ENCODE measurements at places on chromosomes 4 and X.

DNA sequence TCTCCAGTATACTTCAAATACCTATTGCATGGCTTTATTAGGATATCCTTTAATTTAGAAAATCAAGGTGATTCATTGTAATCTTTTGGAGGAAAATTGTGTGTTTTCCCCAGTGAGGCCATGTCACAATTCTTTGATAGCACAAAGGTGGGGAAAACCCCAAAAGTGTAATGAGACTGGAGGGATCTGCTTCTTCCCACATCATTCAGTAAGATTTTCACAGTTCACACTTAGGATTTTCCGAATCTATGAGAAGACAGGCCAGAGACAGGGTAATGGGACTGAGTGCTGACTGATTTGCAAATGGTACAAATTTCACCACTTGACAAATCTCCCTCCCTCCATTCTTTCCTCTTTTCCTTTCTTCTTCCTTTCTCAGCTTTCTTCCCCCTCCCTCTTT is 181.1 kb downstream of the MGST2 start:
- DNase-seq: no peak

DNA sequence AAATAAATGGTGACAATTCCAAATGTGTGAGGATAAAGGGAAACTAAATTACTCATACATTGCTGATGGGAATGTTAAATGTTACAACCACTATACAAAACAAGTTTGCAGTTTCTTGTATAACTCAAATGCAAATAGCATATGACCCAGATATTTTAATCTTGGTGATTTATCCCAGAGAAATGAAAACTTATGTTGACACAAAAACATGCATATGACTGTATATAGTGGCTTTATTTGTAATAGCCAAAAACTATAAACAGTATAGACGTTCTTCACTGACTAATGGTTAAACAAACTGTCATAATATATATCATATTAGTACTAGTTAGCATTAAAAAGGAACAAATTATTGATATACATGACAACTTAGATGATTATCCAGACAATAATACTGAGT is 619.2 kb downstream of the PDHA2 start:
- DNase-seq: no peak

GRCh38 chr4:60865273-60865672 is 334.9 kb upstream of the ADGRL3 start:
- peak; percentile 15 for DNase-seq

DNA sequence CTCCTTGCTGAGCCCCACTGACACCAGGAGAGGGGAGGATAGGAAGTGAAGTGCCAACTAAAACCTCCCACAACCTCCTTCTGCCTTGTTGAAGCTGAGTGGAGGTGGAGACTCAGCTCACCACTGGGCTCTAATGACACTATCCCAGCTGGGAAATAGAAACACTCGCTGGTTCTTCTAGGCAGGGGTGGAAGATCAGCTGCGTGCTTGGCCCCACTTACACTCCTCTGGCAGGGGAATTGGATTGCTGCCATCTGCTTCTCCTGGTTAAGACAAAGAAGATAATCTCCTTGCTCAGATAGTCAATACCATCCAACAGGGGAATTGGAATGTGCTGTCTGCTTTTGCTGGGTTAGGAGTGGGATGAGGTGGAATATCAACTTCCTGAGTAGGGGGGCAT is 392.5 kb downstream of the ZNF674 start:
- DNase-seq: no peak

- DNase-seq: peak; percentile 28
Measured at GRCh38 chrX:155071694-155072280, 479 bp downstream of the BRCC3 start.

GRCh38 chr4:141711211-141711610 is 74.8 kb downstream of the IL15 start:
- peak; percentile 56 for DNase-seq

DNA sequence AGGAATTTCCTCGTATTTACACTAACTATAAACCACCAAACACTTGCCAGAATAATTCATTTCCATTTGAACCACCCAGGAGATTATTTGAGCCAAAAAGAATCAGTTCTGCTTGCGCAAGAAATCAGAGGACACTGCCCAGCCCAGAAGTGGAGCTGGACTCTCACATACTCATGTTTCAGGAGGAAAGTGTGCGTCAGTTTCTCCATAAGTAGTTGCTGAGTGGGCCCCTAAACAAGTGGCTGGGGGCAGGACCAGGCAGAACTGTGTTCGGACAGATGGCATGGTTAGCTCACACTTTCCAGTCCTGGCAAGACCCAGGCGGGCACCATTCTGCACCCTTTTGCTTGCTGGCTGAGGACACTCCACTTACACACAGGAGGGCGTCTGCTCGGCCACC is 38.8 kb downstream of the BTC start:
- no peak for DNase-seq

Data from ELR (cell line).